ENCODE measurements at places on chromosomes 2 and 18. TPM values are rescaled to one million over a fixed set of nuclear protein-coding genes. Genes with fewer than 3 reads are reported as not detected.

The FOXD4L1 gene
- not detected for total RNA-seq

The SUPT7L gene
- total RNA-seq: 21.3 TPM

The MSGN1 gene
- not detected for total RNA-seq

The VIT gene
- not detected for total RNA-seq

The CROCC2 gene
- not detected for total RNA-seq

The SULT1C2 gene
- 4.3 TPM for total RNA-seq

The VWC2L gene
- total RNA-seq: not detected

The KCNS3 gene
- total RNA-seq: 16.2 TPM

The TUBB8B gene
- not detected for total RNA-seq

The DNAJB2 gene
- 31.8 TPM for total RNA-seq

The POTEI gene
- not detected for total RNA-seq

The RMC1 gene
- total RNA-seq: 42.5 TPM

The APCDD1 gene
- total RNA-seq: 0.51 TPM

The ADAM23 gene
- 0.92 TPM for total RNA-seq

The UGT1A5 gene
- not detected for total RNA-seq

The REG3G gene
- total RNA-seq: not detected

The CFC1 gene
- not detected for total RNA-seq

The RNF125 gene
- total RNA-seq: 0.72 TPM

The NOL4 gene
- total RNA-seq: 0.07 TPM

The BOLL gene
- not detected for total RNA-seq

The USP14 gene
- 18.8 TPM for total RNA-seq

The CAVIN2 gene
- 0.51 TPM for total RNA-seq

The FIGN gene
- 7.7 TPM for total RNA-seq

The PRR30 gene
- not detected for total RNA-seq

The NT5DC4 gene
- total RNA-seq: not detected

The C18orf54 gene
- 12.9 TPM for total RNA-seq

The IL1A gene
- total RNA-seq: 1.4 TPM

The CD226 gene
- 1.9 TPM for total RNA-seq

The NOSTRIN gene
- total RNA-seq: 3.1 TPM

The INHBB gene
- total RNA-seq: 0.87 TPM

The SLC5A7 gene
- total RNA-seq: not detected

The FTCDNL1 gene
- 0.06 TPM for total RNA-seq

The TMEM169 gene
- 2.9 TPM for total RNA-seq

The CD8A gene
- not detected for total RNA-seq

The MAP3K19 gene
- total RNA-seq: not detected

The GPR155 gene
- total RNA-seq: 0.87 TPM

The NGEF gene
- 4.2 TPM for total RNA-seq

The TCF23 gene
- not detected for total RNA-seq

The ZNF385B gene
- total RNA-seq: 0.69 TPM

Data from epithelial cell of proximal tubule (primary cell).